Endothelial cell of umbilical vein (primary cell): ENCODE measurements at places on chromosomes 1 and 21.

GRCh38 chr21:42247716-42248115 lies 28.8 kb downstream of the ABCG1 start:
- H3K36me3 ChIP-seq = no peaks in the 10 kb centered on the region
- H3K4me1 ChIP-seq = no peaks in the 10 kb centered on the region
- no peak overlapping the region for H3K27ac ChIP-seq
- no peak for DNase-seq
- H3K27me3 ChIP-seq = peaks cover 7% of the 10 kb centered on the region
- no peak overlapping the region for H3K4me3 ChIP-seq

DNA sequence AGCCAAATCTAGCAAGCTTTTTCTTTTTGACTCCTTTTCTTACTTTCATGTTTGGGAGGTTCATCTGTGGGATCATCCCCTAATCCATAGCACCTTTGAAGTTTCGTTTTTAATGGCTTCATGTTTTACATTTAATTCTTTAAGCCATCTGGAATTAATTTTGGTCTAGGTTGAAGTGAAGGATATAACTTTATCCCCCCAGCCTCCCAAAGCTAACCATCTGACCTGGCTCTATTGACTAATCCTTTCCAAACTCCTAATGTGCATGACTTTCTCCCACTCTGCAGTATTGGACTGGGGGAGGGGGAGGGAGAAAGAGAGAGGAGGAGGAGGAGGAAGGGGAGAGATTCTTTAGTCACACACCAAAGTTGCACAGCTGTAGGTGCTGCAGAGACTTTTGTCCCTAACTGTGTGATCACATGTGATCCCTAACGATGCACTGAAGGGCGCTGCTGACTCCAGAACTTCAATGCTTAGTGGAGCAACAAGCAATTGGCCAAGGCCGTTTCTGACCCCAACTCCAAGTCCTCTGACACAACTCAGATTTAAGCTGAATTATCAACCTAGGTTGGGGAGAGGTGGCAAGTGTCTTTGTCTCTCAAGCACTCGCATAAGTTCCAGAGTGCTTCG lies 191.6 kb downstream of the HUNK start:
- H3K27ac ChIP-seq = no peak overlapping the region
- H3K36me3 ChIP-seq = no peaks in the 10 kb centered on the region
- H3K4me1 ChIP-seq = no peaks in the 10 kb centered on the region

DNA sequence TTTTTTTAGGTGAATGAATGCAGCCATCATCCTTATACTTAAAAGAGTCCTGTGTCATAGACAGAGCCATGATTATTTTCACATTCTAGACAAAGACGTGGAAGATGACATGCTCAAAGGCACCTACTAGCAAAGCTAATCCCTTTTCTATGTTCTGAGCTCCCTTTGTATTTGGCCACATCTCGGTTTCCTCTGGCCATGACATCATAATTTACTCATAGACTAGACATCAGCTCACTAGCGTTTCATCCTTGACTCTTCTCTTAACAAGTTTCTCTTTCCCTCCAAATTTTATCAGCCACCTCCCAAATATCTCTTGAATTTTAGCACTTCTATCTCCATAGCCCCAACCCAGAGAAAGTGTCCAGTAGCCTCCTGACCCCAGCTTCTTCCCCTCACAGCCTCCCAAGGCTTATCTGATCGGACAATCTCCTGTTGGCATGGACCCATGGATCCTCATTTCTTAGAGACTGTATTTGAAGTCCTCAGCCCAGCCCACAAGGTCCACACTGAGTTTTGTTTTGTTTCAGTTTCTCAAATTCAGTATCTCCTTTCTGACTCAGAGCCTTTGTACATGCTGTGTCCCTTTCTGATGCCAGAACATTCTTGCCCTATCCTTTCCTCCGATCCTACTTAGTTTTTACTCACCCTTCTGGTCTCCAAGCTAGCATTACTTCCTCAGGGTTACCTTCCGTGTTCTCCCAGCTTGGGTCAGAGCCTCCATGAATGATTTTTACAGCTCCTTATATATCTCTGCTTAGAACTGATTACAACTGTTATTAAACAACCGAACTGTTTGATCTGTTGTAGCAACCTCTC lies 33.0 kb upstream of the EPS8L3 start:
- no peaks in the 10 kb centered on the region for H3K36me3 ChIP-seq
- DNase-seq = no peak
- peaks cover 21% of the 10 kb centered on the region for H3K4me1 ChIP-seq
- H3K4me3 ChIP-seq = no peak overlapping the region

- H3K27me3 ChIP-seq = no peaks in the 10 kb centered on the region
- no peak overlapping the region for H3K4me3 ChIP-seq
- DNase-seq = no peak
- H3K36me3 ChIP-seq = no peaks in the 10 kb centered on the region
- H3K27ac ChIP-seq = no peak overlapping the region
- no peaks in the 10 kb centered on the region for H3K4me1 ChIP-seq
These were observed 122.4 kb downstream of the LIPI start for GRCh38 chr21:14088391-14088790.

- H3K27ac ChIP-seq = no peak overlapping the region
- no peaks in the 10 kb centered on the region for H3K27me3 ChIP-seq
- H3K36me3 ChIP-seq = no peaks in the 10 kb centered on the region
- no peaks in the 10 kb centered on the region for H3K4me1 ChIP-seq
These were observed 67.8 kb downstream of the RGS2 start for GRCh38 chr1:192876633-192877032.

DNA sequence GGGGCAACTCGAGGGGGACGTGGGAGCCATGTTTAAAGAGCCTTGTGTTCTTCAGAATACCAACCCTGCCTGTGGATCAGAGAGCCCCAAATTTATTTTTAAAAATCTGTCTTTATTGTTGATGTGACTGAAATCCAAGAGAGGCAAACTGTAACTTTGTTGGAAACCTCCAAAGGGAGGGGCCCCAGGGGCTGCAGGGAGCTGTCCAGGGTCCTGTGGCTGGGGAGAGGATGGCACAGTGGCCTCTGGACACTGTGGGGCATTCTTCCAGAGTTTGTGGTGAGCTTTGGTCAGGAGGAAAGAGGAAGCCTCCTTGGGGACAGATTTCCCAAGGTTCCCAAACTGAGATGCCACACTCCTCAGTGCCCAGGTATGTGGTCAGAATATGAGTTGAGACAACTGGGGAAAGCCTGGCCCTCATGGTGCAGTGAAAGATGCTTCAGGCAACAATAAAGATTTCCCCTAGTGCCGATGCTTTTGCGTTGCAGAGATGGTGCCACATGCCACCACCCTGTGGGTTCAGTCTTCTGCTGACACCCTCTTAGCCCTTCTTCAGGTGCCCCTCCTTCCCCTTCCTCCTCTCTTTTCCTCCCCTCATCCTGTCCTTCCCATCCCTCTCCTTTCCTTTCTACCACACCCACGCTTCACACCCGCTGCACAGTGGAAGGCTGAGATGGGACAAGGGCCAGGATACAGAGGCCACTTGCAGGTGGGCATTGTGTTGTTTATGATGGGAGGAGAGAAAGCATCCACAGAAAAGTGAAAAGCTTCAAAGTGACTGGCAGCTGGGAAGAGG lies 122.1 kb downstream of the UCK2 start:
- no peaks in the 10 kb centered on the region for H3K36me3 ChIP-seq
- H3K27ac ChIP-seq = no peak overlapping the region
- no peaks in the 10 kb centered on the region for H3K4me1 ChIP-seq
